ENCODE measurements at places on chromosomes 11 and 22.

GRCh38 chr11:6353367-6353987, 33.2 kb upstream of the CAVIN3 start:
- DNase-seq: peak; percentile 26

GRCh38 chr11:35735903-35736302, 73.3 kb downstream of the TRIM44 start:
- DNase-seq: no peak

GRCh38 chr11:19499026-19499669, 213.5 kb upstream of the NAV2 start:
- no peak for DNase-seq

GRCh38 chr11:130580372-130580771, 131.9 kb downstream of the ADAMTS15 start:
- no peak for DNase-seq

- no peak for DNase-seq
These were observed 16.4 kb upstream of the CTSC start for GRCh38 chr11:88353835-88354496.

- DNase-seq: no peak
These were observed 3.3 kb downstream of the IL18BP start for GRCh38 chr11:72001834-72002591.

- no peak for DNase-seq
These were observed 117.9 kb downstream of the ATG16L2 start for GRCh38 chr11:72932132-72932570.

DNA sequence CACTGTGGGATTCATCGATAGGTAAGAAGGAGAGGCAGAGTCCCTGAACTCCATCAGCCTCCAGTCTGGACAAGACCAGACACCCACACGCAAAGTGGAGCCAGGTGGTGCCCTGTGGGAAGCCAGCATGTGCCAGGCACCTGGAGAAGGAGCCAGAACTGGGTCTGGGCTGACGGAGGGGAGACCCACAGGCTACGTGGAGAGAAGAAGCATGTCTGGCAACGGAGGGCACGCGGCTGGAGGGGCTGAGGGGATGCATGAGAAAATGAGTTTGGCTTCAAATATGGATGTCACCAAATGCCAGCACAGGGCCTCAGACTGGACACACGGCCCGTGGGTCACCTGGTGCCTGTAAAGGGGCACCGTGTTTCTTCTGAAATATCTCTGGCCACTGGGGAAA, 55.7 kb downstream of the LINC01488 start:
- no peak for DNase-seq

DNA sequence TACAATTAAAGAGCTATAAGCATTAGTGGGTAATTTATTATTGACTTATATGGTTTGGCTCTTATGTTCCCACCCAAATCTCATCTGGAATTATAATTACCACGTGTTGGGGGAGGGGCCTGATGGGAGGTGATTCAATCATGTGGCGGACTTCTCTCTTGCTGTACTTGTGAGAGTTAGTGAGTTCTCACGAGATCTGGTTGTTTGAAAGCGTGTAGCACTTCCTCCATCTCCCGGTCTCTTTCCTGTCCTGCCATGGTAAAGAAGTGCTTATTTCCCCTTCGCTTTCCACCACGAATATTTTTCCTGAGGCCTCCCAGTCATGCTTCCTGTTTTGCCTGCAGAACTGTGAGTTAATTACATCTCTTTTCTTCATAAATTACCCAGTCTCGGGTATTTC, 28.1 kb upstream of the CHORDC1 start:
- peak; percentile 14 for DNase-seq

DNA sequence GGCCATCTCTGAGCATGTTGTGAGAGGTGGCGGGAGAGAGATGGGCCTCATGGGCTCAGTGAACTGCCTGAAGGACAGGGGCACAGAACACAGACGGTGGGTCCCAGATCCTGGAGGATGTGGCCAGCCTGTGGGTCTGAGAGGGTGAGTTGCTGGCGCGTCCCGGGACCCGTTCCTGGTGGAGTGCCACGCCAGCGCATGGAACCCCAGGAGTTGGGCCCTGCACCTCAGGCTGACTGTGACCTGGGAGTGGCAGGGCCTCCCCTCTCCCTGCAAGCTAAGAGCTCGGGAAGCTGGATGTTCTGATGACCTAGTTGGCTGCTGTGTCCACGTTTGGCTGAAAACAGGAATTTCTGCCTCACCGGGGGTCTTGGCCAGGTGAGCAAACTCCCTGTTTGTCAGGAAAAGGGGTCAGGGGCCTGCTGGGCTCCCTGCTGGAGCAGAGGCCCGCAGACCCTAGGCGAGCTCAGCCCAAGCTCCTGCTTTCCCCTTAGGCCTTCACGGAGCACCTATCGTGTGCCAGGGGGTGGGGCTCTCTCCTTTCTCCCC, 15.0 kb downstream of the LRRC32 start:
- no peak for DNase-seq

- no peak for DNase-seq
These were observed 8.0 kb downstream of the CAPN5 start for GRCh38 chr11:77074626-77075221.

DNA sequence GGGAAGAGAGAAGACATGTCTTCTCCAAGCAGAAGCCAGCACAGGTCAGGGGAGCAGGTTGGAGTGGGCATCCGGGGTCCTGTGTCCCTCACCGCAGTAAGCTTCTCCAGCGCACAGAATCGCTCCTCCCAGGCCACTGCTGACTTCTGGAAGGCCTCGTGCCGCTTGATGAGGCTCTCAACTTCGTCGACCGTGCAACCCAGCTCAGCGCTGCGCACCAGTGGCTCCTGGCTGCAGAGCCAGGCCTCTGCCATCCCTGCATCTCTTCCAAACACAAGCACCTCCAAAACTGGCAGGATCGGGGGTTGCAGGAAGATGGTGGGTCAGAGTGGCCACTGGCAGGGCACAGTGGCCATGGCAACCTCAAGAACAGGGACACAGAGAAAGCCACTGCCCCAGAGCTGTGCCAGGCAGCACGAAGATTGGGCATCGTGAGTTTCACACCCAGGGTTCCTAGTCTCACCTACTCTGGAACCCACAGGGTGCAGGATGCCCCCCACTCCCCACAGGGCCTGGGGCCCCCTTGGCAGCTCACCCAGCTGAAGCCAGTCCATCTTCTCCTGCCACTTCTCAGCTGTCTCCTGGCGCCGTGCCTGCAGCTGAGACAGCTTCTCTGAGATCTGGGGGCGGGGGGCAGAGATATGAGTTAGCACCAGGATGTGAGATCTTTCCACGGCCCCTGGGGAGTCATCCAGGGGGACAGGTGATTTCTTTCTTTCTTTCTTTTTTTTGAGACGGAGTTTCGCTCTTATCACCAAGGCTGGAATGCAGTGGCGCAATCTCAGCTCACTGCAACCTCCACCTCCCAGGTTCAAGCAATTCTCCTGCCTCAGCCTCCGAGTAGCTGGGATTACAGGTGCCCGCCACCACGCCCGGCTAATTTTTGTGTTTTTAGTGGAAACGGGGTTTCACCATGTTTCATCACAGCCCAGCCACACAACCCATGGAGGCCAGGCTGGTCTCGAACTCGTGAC, 11.2 kb upstream of the RBM4B start:
- DNase-seq: no peak

DNA sequence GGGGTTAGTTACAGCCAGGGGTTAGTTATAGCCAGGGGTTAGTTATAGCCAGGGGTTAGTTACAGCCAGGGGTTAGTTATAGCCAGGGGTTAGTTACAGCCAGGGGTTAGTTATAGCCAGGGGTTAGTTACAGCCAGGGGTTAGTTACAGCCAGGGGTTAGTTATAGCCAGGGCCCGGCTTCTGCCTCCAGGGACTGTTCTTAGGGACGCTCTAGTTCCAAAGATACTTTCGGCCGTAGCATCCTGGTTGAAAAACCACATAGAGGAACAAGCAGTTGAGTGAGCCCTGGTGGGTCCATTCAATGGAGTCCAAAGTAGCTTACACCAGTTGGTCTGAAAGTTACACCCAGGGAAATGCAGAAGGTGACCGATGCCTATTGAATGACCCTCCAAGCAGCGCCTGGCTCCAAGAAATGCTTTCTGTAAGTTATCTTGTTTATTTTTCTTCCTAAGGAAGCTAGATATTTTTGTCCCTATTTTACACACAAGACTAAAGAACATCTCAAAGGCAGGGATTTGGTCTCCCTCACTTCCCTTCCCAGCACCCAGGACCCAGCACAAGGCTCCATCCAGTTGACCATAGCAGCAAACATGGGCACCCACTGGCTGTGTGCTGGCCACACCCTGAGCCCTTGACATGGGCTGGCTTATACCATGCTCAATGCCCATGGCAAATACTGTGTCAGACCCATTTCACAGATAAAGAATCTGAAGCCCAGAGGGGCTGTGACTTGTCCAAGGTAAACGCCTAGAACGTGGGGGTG, 49.7 kb upstream of the SHISAL1 start:
- no peak for DNase-seq

DNA sequence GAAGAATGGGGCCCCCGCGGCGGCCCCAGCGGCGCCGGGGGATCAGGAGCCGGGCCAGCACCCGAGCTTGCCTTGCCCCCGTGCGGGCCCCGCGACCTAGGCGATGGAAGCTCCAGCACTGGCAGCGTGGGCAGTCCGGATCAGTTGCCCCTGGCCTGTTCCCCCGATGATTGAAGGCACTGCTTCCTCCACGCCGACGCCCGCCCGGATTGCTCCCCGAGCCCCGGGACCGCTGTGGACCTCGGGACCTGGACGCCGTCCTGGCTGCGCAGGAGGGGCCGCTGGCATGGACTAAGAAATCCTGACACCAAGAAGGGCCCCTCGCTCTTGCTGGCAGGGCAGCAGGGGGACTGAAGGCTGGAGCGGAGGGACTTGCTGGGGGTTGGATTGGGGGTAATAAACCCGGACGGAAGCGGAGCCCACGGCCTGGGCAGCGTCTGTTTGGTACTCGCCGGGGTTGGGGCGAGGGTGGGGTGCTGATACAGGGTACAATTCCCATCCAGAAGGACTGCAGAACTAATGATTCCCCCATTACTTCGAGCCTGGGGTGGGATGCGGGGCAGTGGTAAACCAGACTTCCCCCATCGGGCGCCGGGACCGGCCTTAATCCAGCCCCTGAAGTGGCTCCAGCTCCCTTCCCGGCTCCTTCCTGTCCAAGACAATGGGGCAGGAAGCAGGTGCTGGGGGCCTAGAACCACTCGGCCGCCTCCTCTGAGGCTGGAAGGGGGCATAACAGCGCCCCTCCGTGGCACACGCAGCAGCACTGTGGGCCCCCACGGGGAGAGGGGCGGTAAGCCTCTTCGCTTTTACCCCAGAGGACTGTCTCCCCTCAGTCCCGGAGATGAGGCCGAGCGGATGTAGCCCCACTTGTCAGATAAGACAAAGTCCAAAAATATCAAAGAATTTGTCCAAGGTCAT, 1.0 kb downstream of the CCDC85B start:
- DNase-seq: peak; percentile 29

GRCh38 chr11:69372589-69373250, 78.8 kb downstream of the MYEOV start:
- DNase-seq: no peak

GRCh38 chr22:39287076-39287725, 32.2 kb downstream of the RPL3 start:
- DNase-seq: peak; percentile 60

- DNase-seq: peak; percentile 24
These were observed 51.9 kb upstream of the PTPRJ start for GRCh38 chr11:47928426-47928825.

DNA sequence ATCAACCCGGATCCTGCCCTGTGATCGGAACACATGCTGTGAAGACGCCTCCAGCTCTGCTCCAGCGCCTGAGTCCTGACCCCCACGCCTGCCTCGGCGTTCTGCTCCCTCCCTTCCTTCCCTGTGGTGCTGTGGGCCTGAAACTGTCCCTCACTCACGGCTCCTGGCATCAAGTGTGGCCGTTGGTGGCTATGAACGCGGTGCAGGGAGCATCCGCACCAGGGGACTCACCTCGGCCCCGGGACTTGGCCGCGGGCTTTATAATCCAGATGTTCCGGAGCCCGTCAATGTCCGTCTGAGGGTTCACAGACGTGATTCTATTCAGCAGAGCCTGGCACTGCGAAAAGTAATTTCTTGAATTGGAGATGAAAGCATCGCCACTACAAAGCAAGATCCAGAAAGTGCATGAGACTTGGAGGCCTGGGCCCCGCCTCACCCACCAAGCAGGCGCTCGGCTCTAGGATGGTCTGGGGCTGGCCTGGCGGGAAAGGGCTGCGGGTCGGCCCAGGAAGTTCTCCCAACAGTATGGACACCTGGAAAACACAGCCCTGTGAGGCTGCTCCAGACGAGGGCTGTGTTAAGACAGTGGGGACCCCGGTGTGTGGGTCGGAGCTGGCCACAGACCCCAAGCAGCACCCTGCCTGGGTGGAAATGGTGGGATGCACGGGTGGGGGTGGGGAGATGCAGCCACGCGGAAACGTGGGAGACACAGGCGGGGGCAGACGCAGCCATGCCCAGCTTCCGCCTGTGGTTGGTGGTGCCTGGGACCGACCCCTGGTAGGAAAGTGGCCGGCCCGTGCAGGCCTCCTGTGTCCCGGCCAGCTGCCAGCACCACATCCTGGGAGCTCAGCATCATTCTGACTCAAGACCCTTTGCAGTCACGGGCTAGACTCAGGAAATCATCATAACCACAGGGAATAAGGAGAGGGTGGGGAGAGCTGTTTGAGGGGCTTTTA, 21.8 kb upstream of the IL17REL start:
- DNase-seq: peak; percentile 75

- DNase-seq: no peak
These were observed 16.1 kb downstream of the C2CD3 start for GRCh38 chr11:74154620-74155281.

DNA sequence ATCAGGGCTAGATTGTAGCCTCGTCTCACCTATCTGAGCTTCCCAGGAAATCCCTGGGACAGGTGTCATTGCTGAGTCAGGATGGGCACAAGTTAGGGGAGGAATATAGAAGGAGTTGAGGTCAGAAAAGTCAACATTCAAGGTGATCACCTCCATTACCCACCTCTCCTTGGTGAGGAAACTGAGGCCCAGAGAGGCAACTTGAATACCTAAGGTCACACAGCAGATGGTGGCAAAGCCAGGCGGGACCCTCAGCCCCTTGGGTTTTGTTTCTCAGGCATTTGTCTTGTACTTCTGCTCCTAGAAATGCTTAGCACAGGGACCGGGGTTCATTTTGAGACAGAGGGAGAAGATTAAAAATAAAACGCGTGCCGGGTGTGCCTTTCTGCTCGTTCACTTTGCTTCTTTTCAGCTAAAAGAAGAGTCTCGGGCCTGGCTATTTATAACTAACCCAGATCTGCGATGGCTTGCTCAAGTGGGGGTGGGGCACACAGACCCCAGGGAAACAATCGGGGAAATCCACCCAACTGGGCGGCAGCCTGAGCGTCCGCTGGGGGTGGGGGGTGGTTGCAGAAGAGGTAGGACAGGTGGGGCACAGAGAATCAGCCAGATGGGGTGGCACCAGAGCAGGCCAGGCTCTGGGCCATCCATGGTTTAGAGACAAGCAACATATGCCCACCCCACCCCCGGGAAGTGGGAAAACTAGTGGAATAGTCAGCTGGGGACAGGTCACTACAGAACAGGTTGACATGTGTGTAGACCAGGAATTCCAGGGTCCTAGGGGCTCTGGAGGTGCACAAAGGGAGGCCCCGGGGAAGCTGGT, 3.9 kb upstream of the GNAZ start:
- DNase-seq: no peak

DNA sequence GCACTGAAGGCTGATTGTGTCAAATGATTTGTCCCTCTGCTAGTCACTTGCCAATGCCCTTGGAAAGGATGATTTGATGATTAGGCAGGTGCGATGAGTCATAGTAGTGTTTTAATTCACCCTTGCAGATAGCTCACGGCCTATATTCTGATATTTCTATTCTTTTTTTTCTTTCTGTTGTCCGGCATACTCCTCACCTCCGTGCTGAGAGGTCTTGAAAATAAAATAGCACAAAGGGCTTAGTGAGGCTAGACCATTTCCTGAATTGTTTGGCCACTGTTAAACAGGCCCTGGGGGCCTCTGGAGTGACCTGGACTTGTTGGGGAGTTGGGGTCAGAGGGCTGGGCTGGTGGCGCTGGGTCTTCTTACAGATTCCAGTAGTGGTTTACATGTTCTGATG, 99.8 kb downstream of the ZBTB16 start:
- DNase-seq: no peak

All from GDM1 (cell line).